ENCODE measurements at places on chromosomes 2 and 18.

- no peak for DNase-seq
These were observed 640.4 kb upstream of the CHAC2 start for GRCh38 chr2:53127061-53127650.

DNA sequence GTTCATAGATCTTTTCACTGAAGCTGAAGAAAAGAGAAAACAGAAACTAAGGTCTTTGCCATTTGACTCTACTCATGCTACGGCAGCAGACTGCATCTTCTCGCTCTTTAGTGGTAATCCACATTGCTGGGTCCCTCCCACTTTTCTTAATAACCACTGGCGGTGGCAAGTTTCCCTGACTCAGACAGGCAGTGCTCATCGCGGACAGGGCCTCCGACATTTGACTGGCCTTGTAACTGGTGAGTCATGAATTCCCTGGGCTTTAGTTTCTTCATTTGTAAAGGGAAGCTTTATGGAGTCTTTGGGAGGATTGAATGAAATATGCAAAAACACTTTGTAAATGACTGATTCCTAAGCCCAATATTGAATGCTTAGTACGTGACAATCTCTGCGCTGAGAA lies 238.2 kb upstream of the RBBP8 start:
- DNase-seq, result no peak

GRCh38 chr18:53056064-53056463 lies 716.1 kb downstream of the DCC start:
- no peak for DNase-seq

DNA sequence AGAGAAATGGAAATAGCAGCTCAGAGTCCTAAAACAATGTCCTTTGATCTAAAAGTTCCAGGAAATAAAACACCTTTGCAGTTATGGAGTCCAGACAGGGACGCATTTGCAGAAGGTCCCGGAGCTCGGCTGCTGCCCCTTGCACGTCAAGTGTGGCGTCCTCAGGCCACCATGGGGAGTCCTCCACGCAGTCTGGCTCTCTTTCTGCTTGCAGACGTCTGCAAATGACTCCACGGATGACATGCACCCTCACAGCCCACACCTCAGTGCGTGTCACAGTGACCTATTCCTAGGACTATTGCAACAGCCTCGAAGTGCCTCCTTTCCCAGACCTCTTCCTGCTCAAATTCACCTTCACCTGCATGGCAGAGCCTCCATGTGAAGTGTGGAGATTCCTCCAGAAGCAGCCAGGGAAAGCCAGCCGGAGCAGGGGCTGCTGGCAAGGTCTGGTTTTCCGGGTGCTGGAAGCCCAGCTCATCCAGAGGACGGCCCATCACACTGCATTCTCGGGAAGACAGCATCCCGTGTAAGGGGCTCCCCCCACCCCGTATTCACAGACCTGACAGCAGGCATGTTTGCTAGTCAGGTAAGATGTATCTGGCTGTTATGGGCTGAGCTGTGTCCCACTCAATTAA lies 137.7 kb downstream of the ASB1 start:
- no peak for DNase-seq

DNA sequence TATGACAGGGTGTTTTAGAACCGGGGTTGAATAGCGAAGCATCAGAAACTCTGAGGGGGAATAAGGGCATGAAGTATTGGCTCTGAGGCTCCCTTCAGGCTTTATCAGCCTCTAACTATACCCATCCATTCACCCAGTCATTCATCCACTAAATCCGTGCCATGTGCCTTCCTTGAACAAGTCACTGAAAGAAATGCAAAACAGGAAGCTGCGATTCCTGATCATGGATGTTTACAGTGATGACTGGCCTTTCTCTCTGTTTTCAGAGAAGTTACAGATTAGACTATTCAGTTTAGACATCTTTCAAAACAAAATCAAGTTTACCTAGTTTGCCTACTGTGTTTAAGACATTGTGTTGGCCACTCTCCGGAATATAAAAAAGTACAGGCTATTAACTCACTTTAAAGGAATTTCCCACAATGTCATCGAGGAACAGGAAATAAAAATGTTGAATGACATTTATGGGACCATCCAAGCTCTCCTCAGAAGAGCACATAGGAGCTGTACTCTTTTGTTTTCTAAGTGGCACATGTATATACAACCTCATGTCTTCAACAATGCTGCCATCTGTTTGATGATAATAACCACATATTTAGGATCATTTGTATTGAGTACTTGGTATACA lies 43.8 kb upstream of the SLC14A1 start:
- no peak for DNase-seq

DNA sequence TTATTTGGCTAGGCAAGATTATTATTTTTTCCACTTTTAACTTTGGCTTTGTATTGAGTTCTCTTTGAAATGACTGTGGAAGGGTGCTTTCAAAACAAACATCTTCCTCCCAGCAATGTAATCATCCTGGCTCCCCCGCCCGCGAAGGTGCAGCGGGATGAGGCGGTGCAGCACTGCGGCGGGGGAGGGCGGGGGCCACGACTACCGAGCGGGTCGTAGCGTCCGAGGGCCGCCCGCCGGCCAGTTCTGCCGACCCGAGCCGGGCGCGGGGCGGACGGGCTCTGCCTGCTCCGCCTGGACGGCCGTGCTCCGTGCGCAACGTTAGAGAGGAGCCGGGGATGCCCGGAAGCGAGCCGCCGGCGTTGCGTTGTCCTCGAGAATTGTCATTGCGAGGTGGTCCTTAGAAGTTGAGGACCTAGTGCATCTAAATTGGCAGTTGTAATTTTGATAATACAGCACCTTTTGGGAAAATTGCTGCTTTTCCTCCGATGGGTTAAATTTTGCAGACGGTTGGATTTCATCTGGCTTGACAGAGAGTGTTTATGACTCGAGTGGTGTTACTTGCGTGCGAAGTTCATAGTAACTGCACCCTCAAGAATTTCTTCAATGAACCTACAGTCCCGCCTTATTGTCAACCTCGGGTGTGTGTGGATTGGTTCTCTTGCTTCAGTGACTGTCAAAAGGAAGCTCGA lies 1.1 kb downstream of the EPC2 start:
- peak; percentile 68 for DNase-seq

GRCh38 chr2:46798998-46799698 lies 116.5 kb downstream of the MCFD2 start:
- DNase-seq, result no peak

DNA sequence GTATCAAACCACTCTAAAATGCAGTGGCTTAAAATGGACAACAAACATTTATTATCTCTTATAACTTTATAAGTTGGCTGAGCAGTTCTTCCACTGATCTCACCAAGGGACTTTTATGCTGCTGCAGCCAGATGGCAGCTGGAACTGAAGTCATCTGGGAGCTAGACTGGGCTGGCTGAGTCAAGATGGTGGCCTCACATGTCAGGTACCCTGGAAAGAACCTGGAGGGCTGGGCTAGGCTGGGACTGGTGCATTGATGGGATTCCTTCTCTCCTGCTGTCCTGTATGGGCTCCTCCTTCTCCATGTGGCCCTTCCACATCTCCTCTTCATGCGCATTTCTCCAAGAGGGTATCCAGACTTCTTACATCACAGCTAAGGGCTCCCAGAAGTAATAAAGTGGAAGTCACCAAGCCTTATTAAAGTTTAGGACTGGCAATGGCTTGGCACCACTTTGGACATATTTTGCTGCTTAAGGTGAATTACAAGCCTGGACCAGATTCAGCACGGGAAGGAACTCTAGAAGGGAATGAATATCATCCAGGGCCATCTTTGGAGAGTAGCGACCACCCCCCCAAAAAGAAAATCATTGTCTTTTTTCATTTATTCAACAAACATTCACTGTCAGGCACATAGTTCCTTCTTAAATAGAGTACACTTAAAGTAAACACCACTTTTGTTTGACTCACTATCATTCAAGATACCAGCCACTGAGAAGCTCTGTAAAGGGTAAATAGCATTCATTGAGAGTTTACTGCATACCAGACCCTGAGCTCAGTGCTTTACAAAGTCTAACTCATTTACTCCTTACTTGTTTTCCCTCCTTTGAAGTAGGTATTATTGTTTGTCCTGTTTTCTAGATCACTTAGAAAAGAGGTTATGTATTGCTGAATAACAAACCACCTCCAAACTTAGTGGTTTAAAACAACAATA lies 138.0 kb downstream of the ZFP36L2 start:
- no peak for DNase-seq

GRCh38 chr18:74806700-74807416 lies 209.2 kb downstream of the ZNF407 start:
- no peak for DNase-seq

DNA sequence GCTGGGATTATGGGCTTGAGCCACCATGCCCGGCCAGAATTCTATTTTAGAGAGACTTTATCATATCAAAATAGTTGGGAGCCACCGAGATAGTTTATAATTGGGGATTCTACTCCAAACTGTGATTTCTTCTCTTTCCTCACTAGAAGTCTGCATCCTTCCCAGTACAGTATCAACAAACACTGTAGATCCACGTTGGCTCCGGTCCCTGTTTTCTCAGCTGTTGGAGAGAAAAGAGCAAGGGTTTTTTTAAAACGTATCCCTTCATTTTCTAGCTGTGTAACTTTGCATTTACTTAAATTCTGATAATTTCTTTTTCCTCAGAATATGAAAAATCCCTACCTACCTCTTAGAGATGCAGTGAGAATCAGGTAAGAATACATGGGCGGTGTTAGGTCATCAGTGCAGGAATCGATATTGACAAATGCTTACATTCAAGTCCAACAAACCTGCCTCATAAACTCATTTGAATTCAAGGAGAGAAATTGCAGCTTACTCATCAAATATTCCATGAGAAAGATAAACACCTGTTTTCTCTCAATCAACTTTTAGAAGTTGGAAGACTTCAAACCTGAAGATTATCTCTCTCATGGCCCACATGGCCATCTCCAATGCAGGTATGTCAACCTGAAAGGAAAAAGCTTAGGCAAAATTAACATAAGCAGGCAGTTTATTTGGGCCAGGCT lies 17.7 kb upstream of the PDCL3 start:
- no peak for DNase-seq

DNA sequence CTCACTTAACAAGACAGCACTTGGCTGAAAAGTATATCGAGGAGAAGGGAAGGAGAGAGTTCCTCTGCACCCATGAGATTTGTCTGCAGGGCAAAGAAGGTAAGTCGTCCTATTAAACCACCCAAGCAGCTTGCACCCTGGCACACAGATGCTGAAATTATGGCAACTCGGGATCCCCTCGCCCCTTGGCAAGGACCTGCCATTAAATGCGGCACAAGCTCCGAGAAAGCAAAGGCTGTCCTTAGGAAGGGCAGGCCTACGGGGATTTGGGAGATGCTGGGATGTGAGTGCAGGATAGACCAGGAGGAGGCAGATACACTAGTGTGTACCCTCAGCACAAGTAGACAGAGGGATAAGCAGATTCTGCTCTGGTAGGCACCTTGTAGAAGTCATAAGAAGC lies 191.5 kb downstream of the ALK start:
- DNase-seq, result no peak

- DNase-seq, result no peak
These were observed 723 bp upstream of the SLC30A3 start for GRCh38 chr2:27263287-27264252.

GRCh38 chr18:35822413-35822812 lies 150.1 kb upstream of the RMP24 start:
- DNase-seq, result no peak

- DNase-seq, result no peak
These were observed 153.6 kb downstream of the ALK start for GRCh38 chr2:29767606-29768335.

DNA sequence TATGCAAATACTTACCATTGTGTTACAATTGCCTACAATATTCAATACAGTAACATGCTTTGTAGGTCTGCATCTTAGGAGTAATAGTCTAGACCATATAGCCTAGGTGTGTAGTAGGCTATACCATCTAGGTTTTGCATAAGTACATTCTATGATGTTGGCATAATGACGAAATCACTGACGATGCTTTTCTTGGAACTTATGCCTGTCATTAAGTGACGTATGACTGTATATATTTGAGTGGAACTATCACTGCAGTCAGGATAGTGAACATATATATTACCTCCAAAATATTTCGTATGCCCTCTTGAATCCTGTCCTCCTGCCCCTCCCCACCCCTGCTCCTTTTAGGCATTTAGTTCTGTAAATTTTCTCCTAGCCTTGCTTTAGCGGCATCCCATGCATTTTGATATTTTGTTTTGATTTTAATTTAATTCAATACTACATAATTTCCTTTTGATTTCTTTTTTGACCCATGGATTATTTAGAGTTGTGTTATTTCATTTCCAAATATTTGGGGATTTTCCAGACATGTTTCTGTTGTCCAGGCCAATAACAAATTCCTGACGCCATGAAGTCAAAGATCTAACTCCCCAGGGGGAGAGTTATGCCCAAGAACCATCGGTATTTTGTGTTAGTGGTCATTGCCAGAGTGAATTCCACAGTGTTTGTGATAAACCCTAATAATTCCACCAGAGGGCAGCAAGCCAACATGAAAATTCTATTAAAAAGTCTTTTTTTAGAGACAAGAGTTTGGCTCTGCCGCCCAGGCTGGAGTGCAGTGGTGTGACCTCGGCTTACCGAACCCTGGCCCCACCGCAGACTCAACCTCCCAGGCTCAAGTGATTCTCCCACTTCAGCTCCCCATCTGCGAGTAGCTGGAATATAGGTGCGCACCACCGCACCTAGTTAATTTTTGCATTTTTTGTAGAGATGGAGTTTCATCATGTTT lies 24.2 kb upstream of the CASP8 start:
- peak; percentile 27 for DNase-seq

DNA sequence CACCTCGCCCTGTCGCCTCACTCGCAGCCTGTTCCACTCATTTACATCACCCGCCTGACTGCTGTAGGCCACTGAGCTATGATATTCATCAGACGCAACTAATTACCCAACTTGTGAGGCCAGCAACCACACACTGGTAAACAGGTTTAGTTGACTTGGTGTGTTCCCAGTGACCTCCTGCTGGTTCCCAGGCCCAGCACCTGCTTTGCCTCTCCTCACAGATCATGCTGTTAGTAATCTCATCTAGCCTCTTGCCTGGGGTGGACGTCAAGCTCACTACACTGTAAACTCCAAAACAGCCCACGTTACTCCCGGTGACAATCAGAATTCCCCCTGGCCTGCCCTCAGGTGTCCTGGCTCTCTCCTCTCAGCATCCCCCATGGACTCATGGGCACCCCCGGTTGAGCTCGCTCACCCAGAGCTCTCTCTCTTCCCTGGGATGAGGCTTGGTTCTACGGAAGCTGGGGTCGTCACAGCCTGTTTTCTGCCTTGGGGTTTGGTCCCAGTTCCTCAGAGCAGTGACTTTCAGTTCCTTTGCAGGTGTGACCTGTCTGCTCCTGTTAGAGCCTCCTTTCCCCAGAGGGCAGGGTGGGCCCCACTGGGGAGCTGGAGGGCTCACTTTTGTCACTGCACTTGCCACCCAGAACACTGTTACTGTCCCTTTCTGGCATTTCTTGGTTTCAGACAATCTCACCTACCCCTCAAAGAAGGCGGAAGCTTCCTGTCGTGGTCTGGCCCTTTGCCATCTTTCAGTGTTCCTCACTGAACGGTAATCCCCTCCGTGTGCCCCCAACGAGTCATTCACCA lies 40.3 kb downstream of the INPP5D start:
- no peak for DNase-seq

DNA sequence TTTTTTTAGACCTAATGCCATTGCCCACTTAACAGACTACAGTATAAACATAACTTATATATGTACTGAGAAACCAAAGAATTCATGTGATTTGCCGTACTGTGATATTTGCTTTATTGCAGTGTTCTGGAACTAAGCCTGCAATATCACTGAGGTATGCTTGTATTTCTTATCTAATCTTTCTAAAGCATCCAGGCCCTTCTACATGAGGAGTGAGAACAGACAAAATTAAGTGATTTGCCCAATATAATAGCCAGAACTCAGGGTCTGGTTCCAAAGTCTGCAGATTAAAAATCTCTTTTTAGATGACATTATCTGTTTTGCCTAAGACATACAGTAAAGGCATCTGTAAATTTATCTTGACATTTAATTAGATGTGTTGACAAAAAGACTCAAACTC lies 41.9 kb downstream of the BMPR2 start:
- DNase-seq, result no peak
